ENCODE measurements at places on chromosomes 3 and 15. TPM values are rescaled to one million over a fixed set of nuclear protein-coding genes. Genes with fewer than 3 reads are reported as not detected.

GRCh38 chr3:60610441-60611112 lies 640.7 kb downstream of the FHIT start:
- no peak for ATAC-seq

DNA sequence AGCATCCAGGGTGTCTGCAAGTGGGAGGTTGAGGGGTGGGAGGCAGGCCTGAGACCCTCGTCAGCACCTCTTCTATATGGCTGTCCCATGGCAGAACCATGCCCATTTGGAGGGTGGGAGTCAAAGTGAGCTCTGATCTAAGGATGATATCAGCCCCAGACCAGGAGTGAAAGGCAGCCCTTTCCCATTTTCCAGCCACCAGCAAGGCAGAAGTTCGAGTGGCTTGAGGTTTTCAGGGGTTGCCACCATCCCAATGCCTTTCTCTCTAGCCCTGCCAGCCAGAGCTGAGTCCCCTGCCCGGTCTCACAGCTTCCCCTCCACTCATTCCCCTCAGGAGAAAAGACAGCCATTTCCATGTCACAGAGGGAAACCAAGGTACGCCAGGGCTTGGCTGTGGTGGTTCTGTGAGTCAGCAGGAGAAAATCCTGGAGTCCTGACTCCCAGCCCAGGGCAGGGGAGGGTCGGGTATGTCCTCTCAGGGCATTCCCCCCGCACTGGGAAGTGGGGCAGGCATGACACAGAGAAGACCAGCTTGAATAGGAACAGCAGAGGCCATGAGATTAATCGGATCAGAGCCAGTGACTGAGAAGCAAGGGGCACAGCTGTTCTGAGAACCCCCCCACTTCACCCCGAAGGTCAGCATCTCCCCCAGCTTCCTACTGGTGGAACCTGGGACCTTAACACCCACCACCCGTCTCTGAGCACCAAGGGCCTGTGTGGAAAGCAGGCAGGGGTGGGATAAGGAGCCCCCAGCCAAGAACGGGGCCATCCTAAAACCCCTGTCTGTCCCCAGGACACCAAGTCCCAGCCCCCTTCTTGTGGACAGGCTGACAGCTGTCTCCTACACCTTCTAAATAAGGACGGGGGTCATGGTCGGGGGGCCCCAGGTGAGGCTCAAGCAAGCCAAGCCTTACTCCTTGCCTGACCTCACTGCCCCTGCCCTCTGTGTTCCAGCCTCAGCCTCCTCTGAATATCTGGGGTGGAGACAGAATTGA lies 965 bp upstream of the SLC38A3 start:
- no peak for ATAC-seq

DNA sequence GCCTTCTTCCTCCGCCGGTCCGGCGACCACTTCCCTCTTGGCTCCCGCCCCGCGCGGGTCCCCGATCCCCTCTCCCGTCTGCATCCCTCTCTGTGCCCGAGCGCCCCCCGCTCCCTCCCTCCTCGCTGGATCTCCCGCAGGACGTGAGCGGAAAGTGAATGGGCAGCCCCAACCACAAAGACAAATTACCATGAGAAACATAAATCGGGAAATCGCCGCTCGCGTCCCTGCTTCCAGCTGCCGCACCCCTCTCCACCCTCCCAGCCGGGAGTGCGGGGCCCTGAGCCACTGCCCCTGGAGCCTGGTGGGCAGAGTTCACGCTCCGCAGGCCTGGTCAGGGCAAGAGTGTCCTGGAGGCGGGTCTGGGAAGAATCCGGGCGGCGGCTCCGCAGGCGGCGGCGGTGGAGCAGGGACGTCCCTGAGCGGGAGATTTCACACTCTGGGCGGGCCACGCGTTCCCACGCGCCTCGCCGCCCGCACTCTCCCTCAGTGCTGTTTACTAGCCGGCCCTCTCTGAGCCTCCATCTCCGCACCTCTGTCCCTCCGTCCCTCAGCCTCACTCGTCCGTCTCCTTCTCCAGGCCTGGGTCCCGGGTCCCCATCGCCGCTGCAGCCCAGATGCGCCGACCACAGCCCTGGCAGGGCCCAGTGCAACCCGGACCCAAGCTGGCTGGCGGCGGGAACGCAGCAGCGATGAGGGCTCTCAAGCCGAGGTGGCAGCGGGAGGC lies 835 bp downstream of the SEMA5B start:
- ATAC-seq, result peak; percentile 16

DNA sequence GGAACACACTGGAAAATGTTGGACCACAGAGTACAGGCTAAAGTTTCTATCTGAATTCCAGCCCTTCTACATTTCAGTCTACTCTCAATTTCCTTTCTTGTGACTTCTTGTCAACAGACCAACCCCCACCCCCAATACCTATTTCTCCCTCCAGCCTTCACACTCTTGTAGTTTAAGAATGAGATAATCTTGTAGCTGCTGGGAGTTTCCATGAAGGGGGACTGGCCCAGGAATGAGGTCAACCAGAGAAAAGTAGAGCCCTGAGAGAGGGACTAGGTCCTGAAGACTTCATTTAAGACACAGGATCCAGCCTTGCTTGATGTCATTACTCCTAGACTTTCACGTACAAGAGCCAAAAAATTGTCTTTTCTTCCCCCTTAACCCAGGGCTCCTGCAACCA lies 29.5 kb upstream of the FAM107A start:
- no peak for ATAC-seq

DNA sequence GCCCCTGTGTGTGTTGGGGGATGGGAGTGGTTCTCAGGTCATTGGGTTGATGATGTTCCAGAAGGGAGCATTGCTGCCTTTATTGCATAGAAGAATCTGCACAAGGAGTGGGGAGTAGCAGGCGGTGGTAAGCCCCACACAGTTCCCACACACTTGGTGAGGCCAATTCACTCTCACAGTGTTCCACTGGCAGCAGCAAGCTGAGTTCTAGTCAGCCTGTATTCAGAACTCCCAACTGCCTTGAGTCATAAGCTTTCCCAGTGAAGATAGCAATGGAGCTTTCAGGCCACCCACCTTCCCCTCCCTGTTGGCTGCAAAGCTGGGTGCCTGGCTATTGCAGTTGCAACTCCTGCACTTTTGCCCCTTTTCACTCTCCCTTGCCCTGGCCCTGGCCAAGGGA lies 181.1 kb upstream of the RBMS3 start:
- no peak for ATAC-seq

GRCh38 chr3:149603126-149604074 lies 54.4 kb downstream of the WWTR1 start:
- no peak for ATAC-seq

DNA sequence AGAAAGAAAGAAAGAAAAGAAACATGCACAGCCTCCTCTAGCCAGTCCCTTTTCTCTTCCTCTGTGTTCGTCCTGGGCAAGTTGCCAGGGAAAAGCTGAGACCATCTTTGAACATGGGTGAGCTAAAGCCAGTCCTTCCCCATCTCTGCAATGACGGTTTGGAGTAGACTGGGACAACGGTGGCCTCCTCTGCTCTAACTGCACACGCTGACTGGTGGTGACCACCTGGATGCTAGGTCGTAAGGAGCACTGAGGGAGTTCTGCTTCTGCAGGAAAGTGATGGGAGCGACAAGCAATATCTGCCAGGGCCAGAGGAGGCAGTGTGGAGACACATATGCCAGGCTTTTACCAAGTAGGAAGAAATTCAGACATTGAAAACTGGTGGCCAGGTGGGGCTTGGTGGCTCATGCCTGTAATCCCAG lies 111.7 kb downstream of the NUP210 start:
- no peak for ATAC-seq

DNA sequence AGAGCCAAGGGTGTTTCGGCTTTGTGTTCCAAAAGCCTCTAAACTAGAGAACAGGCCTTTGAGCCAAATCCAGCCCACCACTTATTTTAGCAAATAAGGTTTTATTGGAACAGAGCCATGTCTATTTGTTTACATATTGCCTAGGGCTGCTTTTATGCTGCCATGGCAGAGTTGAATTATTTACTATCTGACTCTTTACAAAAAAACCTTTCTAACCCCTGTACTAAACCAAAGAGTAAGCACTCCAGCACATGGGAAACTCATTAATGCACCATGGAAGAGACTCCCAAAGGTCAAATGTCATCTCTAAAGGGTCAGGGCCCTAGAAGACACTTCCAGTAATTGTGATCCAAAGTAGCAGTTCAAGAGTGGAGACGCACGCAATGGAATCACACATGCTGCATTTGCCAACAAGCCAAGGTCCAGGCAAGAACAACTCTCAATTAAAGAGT lies 22.3 kb downstream of the OSBPL10 start:
- no peak for ATAC-seq

CCDC39 gene
- total RNA-seq, result not detected

GPR15 gene
- total RNA-seq, result 52.1 TPM

ZNF385D gene
- total RNA-seq, result not detected

TSC22D2 gene
- total RNA-seq, result 13.9 TPM

FSIP1 gene
- 0.34 TPM for total RNA-seq

PLAAT1 gene
- not detected for total RNA-seq
